ENCODE measurements at places on chromosomes 13 and 19.

- peak; percentile 83 for DNase-seq
These were observed 7.8 kb upstream of the ZNF554 start for GRCh38 chr19:2811735-2812413.

DNA sequence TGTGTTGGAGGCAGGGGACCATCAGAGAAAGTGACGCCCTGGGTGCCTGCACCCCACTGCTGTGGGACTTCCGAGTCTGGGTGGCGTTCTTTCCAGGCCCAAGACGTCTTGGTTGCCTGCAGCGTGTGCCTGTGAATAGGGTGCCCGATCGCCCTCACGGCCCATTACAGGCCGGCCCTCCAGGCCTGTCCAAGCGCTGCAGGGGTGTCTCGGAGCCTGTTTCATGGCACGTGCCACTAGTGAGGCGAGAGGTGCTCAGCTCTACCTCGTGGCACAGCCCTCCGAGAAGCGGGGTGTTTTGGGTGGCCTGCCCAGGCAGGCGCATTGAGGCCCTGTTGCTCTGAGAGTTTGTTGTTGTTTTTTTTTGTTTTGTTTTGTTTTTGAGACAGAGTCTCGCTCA lies 30.1 kb downstream of the DOT1L start:
- DNase-seq, result no peak

GRCh38 chr13:106212386-106213010 lies 323.0 kb downstream of the EFNB2 start:
- DNase-seq, result no peak

GRCh38 chr13:51856027-51856736 lies 5.6 kb upstream of the CCDC70 start:
- peak; percentile 38 for DNase-seq

- no peak for DNase-seq
These were observed 302.6 kb downstream of the SPRY2 start for GRCh38 chr13:80038371-80038770.

- DNase-seq, result no peak
These were observed 5.2 kb upstream of the ZNF628 start for GRCh38 chr19:55471266-55471665.

DNA sequence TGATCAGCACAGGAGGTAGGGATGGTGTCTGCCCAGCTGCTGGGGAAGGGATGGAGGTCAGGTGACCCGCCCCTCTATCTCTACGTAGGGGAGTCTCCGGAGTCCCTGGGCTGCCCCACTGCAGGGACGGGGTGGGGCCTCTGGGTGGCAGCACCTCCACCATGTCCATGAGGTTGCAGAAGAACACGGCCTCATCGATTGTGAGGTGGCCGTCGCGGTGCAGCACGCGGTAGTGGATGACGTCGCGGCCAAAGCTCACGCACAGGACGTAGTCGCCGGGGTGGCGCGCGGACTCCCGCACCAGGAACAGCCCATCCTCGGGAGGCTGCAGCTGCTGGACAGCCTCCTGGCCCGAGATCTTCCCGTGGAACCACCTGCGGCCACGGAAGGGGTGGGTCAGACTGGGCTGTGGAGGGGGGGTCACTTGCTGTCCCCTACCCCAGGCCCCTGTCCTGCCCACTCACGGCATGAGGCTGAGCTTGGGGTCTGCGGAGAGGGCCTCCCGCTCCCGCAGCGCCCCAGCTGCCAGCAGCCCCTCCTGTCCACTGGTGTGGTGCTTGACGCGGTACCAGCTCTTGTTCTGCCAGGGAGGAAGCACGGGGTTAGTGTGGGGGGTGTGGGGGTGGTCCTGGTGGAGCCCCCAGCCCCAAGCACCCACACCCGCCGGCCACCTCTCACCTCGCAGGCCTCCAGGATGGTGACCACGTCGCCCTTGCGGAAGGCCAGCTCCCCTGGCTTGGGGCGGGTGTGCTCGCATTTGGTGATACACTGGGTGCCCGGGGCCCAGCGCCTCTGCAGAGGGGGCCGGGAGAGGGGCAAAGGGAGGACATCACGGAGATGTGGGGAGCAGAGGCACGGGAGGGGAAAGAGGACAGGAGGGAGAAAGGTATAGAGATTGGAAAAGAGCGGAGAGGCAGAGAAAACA lies 2.3 kb downstream of the MATK start:
- no peak for DNase-seq

- DNase-seq, result peak; percentile 28
These were observed 332 bp downstream of the IRGQ start for GRCh38 chr19:43595605-43595998.

DNA sequence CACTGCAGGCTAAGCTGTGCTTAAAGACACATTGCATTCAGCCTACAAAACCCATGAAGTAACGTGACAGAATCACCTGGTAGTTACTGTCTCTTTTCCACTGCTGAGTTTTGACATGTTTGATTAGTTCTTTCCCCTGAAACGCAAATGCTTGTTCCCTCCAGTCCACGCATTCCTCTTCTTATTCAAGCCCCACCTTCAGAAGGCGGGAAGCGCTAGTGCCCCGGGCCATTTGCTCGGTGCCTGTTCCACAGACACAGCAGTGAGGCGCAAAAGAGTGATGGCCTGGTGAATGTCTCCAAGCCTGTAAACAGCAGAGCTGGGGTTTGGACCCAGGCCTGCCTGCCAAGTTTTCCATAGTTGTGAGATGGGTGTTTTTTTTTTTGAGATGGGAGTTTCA lies 10.9 kb downstream of the ACP4 start:
- no peak for DNase-seq
